NAMALWA (cell line): ENCODE measurements at places on chromosomes 3 and 15.

DNA sequence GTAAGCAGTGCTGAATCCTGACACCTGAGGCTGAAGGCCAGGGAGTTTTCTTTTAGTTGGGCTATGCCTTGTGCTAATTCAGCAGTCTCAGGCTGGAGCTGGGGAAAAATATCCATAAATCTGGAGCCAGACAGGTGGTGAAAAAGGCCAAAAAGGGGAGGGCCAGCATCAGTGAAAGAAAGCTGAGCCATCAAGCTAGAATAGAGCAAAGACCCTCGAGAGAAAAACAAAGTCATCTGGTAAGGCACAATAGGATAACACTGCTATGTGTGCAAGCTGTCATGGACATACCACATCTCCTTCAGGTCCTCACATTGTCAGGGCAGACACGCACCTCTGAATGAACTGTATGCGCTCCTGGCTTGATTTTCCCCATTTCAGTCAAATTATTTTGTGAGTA lies 687.9 kb downstream of the SQOR start:
- no peak for DNase-seq

- DNase-seq, result no peak
Observed at GRCh38 chr15:38814891-38815290, 250.3 kb upstream of the RASGRP1 start.

DNA sequence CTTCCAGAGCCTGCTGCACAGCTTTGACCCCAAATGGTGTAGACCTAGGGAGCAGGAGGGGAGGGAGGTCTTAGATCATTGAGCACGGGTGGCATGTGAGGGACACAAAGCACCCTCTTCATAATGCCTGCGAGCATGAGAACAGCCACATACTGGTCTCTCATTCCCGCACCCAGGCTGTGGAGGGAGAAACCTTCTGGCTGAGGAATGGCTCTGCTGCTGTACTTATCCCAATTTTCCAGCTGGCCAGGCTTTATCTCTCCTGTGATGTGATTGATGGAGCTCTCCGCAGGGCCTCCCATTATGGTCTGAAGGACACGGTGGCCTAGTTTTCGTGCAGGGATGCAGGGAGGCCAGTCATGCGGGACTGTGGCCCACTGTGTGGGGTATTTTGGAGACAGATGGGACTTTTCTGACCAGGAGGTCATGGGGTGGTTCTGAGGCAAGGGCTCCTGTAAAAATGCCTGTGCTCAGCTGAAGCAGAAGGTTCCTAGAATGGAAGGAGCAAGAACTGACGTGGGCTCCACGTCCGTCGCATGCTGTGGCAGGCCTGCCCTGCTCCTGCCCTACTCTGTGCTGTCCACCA lies 251.5 kb downstream of the PLCL2 start:
- no peak for DNase-seq

- no peak for DNase-seq
Observed at GRCh38 chr3:26657348-26657976, 34.9 kb downstream of the LRRC3B start.

DNA sequence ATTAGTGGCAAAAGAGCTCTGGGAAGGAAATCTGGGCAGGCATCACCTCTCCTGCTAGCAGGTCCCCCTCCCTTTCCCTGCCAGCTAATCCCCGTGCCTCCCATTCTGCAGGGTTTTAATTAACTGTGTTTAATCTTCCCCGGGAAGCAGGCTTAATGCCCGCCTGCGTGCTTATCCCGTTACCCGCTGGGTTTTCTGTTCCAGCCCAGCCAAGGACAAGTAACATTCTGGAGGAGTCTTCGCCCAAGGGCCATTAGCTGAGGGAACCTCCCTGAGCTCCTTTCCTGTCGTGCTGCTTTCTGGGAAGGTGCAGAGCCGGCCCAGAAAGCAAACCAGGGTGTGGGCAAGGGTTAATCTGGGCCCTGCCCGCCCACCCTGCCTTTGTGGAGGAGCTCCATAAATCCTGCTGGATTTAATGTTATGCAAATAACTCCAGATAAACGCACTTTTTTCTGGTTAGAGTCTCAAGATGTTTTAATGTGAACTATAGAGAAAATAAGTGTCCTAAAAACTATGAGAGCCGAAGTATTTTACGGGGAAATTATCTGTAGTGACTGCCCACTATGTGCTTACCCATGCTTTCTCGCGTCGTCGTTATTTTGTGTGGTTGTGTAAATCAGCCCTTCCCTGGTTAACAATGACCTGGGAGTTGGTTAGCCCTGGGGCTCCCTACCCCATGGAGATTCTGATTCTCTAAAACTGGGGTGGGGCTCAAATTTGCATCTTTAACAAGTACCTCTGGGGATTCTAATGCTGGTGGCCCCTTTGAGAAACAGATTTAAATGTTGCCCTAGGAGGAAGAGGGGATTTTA lies 25.9 kb downstream of the TRIM71 start:
- no peak for DNase-seq

DNA sequence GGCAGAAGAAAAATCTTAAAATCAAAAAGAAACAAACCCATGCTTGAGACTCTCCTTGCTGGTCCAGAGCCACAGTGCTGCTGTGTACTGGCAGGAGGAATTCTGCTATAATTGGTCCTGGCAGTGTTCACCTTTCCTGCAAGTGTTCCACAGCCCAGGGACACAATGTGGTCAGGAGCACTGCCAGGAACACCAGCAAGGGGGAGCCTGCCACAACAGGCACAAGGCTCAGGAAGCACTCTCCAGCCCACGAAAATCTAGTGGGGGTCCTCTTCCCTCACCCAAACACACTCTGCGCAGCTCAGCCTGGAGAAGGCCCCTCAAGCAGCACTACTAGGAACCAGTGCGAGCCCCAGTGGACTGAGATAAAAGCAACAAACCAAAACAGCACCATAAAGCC lies 92.9 kb downstream of the UBE3A start:
- no peak for DNase-seq

DNA sequence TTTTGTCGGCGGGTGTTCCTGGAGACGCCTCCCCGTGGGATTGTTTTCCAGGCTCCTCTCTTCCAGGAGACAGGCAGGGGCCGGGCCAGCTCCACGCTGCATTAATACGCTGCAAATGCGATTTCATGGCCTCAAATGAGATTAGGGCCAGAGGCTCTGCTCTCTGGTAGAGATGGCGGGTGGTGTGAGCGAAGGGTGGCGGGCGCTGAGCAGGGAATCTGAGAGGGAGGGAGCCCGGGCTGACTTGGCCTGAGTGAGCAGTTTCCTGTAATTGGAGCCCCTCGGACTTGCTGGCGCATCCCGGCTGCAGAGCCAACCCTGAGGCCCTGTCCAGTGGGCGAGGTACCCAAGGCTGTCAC lies 7.4 kb upstream of the CCDC33 start:
- no peak for DNase-seq

- no peak for DNase-seq
Observed at GRCh38 chr3:11021611-11022011, 29.1 kb downstream of the SLC6A1 start.

- DNase-seq, result peak; percentile 76
Observed at GRCh38 chr15:89442671-89443307, 53.6 kb downstream of the RHCG start.

- no peak for DNase-seq
Observed at GRCh38 chr15:95409626-95410310, 920.7 kb upstream of the NR2F2 start.

- no peak for DNase-seq
Observed at GRCh38 chr3:105906836-105907235, 38.0 kb upstream of the CBLB start.

- no peak for DNase-seq
Observed at GRCh38 chr15:97235611-97235985, 724.9 kb upstream of the ARRDC4 start.

- peak; percentile 5 for DNase-seq
Observed at GRCh38 chr15:55221090-55222011, 24.6 kb upstream of the RSL24D1 start.

DNA sequence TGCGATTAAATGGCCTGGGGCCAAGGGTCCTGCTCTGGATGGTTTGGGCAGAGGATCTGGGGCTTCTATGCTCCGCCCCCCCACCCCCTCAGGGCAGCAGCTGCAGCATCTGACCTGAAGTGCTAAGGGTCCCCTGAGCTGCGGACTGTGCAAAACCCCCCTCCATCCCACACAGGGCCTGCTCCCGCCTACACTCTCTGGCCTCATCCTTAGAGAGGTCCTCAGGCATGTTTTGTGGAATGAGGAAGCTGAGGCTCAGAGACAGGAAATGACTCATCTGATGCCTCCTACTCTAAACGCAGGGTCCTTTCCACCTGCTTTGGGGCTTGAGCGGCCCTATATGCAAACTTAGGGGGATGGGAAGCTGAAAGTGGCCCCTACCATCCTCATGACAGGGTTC lies 59.5 kb upstream of the CTSH start:
- peak; percentile 79 for DNase-seq

GRCh38 chr15:38260077-38260476 lies 7.4 kb downstream of the SPRED1 start:
- no peak for DNase-seq

GRCh38 chr3:111392894-111393398 lies 149.1 kb upstream of the CD96 start:
- DNase-seq, result peak; percentile 16

- no peak for DNase-seq
Observed at GRCh38 chr3:105538483-105538882, 171.8 kb downstream of the ALCAM start.

DNA sequence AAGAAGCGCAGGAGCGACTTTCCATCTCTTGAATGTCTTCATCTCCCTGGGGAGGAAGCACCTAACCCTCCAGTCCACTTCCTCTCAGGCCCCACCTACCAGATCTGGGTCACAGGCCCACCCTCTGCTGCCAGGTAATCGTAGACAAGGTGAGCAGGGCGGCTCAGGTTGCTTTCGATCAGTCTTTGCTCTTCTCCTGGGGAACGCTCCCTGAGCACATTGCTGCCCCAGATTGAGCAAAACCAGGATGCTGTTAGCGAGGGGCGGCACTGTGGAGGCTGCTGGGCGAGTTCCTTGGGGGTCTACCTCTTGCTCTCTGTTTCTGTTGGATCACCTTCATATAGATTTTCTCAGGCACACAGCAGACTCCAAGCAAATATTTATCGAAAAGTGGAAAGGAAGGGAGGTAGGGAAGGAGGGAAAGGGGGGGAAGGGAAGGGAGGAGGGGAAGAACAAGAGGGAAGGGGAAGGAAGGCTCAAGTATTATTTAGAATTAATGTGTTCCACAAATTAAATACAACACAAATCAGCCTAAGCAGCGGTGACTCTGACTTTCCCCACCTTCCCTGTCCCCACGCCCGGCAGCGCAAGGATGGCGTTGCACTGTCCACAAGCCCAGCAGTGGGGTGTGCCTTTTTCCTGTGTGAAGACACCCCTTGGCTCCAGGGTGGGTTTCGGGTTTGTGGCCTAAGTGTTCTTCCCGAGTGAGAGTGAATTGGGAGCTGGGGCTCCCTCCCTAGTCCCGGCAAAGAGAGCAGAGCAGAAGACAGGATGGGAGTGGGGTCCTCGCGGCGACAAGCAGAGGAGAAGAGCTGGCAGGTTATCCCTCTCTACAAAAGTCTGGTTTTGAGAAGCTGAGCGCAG lies 6.1 kb upstream of the PCSK6 start:
- no peak for DNase-seq

- peak; percentile 81 for DNase-seq
Observed at GRCh38 chr15:76169018-76169417, 109.2 kb downstream of the TMEM266 start.

DNA sequence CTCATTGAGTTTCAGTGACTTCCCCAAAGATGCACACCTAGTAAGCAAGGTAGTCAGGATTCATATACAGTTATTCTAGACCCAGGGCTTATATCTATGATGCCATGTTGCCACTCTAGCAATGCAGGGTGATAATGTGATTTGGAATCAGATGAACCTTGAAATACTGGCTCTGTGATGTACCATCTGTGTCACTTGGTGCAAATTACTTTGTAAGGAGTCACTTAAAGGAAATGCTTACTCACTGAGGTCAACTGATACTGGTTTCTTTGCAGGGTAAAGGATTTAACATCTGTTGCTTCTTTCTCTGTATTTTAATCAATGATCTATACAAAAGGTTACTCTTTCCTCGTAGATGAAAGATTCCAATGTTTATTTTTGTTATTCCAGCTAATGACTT lies 10.8 kb downstream of the ASB14 start:
- DNase-seq, result no peak

DNA sequence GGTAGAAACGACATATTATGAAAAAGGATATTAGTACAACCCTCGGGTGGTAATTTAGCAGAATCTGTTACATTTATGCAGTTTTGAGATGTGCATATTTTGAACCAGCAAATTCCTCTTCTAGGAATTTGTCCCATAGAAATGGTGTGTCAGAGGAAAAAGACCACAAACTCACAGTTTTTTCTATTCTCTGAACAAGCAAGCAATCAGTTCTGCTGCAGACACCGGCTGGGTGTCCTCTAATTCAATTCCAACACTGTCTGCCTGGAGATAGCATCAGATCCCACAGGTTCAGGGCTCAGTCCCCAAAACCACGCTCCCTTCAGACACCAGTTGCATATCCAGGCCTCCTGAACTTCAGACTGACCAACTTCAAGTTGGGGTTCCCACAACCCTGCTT lies 36.4 kb downstream of the APH1B start:
- no peak for DNase-seq

DNA sequence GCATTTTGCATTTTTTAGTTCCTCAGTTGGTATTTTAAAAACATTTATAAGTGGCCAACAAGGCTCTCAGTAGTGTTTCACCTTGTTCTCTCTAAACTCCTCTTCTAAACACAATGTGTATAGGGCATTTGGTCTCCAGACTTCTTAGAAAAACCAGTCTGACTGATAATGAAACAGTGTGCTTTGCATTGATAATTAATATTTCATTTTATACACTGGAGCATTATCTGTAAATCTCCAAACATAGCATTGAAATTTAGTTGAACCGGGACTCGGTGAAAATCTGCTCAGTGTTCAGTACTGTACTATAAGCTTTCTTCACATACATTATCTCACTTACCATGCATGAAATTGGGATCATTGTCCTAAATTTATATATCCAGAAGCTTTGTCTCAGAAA lies 53.6 kb downstream of the SETD5 start:
- DNase-seq, result no peak

GRCh38 chr3:147409143-147410115 lies at the start of gene ZIC1:
ZIC1 (plus strand) TSS chr3:147409365; CDS start chr3:147410113, 748 bp downstream.
- DNase-seq, result no peak

GRCh38 chr3:183008303-183008702 lies 28.0 kb upstream of the DCUN1D1 start:
- no peak for DNase-seq

GRCh38 chr3:28590860-28591259 lies 242.2 kb upstream of the AZI2 start:
- DNase-seq, result no peak

- no peak for DNase-seq
Observed at GRCh38 chr3:135528413-135529015, 437.0 kb upstream of the PPP2R3A start.
